HepG2 (cell line): ENCODE measurements at places on chromosomes 1 and 21. TPM values are rescaled to one million over a fixed set of nuclear protein-coding genes. Genes with fewer than 3 reads are reported as not detected.

The NCAM2 gene
- not detected in 2 replicates for polyA plus RNA-seq

The CRABP2 gene
- 0.37 and 0.40 TPM in 2 replicates for polyA plus RNA-seq

The PALMD gene
- polyA plus RNA-seq, result 4.6 and 5.5 TPM in 2 replicates

The C2CD4D gene
- polyA plus RNA-seq, result not detected in 2 replicates

The LCE6A gene
- polyA plus RNA-seq, result not detected in 2 replicates

The GLMN gene
- polyA plus RNA-seq, result 5.2 and 5.9 TPM in 2 replicates

The ACKR1 gene
- polyA plus RNA-seq, result not detected in 2 replicates

The SAMD11 gene
- polyA plus RNA-seq, result 0.09 TPM in 1 of 2 replicates, not detected in the other

The ARHGAP29 gene
- polyA plus RNA-seq, result 12.2 and 18.3 TPM in 2 replicates

The STYXL2 gene
- not detected in 2 replicates for polyA plus RNA-seq

The OR14K1 gene
- polyA plus RNA-seq, result not detected in 2 replicates

The GBP6 gene
- not detected in 2 replicates for polyA plus RNA-seq

The NTNG1 gene
- 0.03 TPM in 1 of 2 replicates, not detected in the other for polyA plus RNA-seq

The FTCD gene
- 75.7 and 112 TPM in 2 replicates for polyA plus RNA-seq

The SMPDL3B gene
- polyA plus RNA-seq, result 0.95 and 1.3 TPM in 2 replicates

The CD1D gene
- not detected in 2 replicates for polyA plus RNA-seq

The FCER1G gene
- polyA plus RNA-seq, result 4.7 and 6.4 TPM in 2 replicates

The RNF186 gene
- polyA plus RNA-seq, result 0.07 and 0.10 TPM in 2 replicates

The RGS13 gene
- not detected in 2 replicates for polyA plus RNA-seq

The EEIG2 gene
- polyA plus RNA-seq, result 0.81 and 0.90 TPM in 2 replicates

The KRTAP21-2 gene
- not detected in 2 replicates for polyA plus RNA-seq

The WDR47 gene
- polyA plus RNA-seq, result 3.7 and 4.3 TPM in 2 replicates

The RUNX3 gene
- 0.17 and 0.22 TPM in 2 replicates for polyA plus RNA-seq

The GNG12 gene
- polyA plus RNA-seq, result 0.11 and 0.17 TPM in 2 replicates

The NKAIN1 gene
- polyA plus RNA-seq, result 0.20 and 0.40 TPM in 2 replicates

The HLCS gene
- polyA plus RNA-seq, result 7.9 and 8.5 TPM in 2 replicates

The NBPF12 gene
- polyA plus RNA-seq, result 4.6 and 5.1 TPM in 2 replicates

The OLIG2 gene
- polyA plus RNA-seq, result not detected in 2 replicates

The NBPF10 gene
- 0.28 and 0.40 TPM in 2 replicates for polyA plus RNA-seq

The CFAP107 gene
- not detected in 2 replicates for polyA plus RNA-seq

The LCE1A gene
- not detected in 2 replicates for polyA plus RNA-seq

The MAP3K7CL gene
- polyA plus RNA-seq, result 0.04 TPM in 1 of 2 replicates, not detected in the other

The MYOM3 gene
- polyA plus RNA-seq, result 5.8 and 7.9 TPM in 2 replicates

The ALX3 gene
- not detected in 2 replicates for polyA plus RNA-seq

The GBP5 gene
- 0.01 TPM in 1 of 2 replicates, not detected in the other for polyA plus RNA-seq

The PLA2G2A gene
- 15.2 and 30.3 TPM in 2 replicates for polyA plus RNA-seq

The PANK4 gene
- 17.2 and 17.4 TPM in 2 replicates for polyA plus RNA-seq
